RKO (cell line): ENCODE measurements at places on chromosomes 6 and 20.

DNA sequence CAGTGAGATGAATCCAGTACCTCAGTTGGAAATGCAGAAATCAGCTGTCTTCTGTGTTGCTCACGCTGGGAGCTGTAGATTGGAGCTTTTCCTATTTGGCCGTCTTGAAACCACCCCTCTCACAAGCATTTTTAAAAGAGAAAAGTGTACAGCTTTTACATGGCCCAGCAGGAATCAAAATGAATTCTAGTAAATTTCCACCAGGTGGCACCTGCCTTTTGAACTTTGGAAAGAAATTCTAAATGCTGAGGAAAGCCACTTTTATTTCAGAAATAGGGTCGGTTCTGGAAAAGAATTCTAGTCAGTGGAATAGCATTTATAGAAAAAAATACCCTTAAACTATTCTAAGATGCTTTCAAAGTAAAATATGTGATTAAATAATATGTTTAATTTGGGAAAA, 647.8 kb downstream of the CD109 start:
- DNase-seq, result peak; percentile 2

GRCh38 chr6:51182827-51183226, 364.2 kb downstream of the TFAP2B start:
- no peak for DNase-seq

DNA sequence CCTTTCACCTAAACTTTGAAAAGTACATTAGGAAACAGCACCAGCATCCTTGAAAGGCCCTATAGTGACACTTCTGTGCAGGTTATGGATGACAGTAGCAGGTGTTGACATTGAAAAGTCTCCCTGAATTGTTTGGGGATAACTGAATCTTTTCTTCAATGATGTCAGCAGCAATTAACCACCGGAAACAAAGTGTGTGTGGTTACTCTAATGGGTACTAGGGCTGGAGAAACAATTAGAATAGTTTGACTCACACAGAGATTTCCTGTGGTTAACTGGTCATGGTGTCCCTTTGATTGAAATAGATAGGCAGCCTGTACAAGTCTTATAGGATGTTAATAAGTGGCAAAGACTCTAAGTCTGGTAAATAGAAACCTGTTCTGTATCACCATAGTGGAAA, 189.1 kb downstream of the TBX18 start:
- peak; percentile 44 for DNase-seq

- peak; percentile 49 for DNase-seq
Measured at GRCh38 chr20:22617160-22617559, 32.8 kb upstream of the FOXA2 start.

DNA sequence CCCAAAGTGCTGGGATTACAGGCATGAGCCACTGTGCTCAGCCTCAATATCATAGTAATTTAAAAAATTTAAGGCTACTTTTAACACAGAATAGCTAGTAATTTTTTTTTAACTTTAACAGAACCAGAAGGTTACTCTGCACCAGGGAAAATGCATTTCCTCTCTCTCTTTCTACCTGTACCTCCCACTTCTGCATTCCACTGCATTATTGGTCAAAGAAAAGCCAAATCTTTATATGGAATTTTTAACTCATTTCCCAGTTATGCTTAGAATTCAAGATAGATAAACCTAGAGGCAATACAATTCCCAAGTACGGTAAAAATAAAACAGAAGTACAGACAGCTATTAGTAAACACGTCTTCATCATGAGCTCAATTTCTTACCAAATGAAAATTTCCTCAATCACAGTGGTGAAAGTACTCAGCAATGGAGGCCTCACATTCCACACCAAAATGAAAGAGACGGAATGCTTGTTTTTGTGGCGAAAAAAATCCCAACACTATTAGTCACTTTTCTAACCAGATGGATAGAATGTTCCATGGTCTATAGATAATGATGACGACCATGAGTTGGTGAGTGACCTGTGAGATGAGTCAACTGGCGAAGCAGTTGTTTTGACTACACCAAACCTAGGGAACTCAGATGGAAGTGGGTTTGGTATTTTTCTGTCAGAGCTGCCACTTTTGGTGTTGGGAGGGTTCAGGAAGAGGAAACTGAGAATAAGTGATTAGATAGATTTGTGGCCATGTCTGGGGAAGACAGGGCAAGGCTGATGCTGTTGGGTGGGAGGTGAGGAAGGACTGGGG, 104.7 kb upstream of the SGK1 start:
- peak; percentile 72 for DNase-seq

DNA sequence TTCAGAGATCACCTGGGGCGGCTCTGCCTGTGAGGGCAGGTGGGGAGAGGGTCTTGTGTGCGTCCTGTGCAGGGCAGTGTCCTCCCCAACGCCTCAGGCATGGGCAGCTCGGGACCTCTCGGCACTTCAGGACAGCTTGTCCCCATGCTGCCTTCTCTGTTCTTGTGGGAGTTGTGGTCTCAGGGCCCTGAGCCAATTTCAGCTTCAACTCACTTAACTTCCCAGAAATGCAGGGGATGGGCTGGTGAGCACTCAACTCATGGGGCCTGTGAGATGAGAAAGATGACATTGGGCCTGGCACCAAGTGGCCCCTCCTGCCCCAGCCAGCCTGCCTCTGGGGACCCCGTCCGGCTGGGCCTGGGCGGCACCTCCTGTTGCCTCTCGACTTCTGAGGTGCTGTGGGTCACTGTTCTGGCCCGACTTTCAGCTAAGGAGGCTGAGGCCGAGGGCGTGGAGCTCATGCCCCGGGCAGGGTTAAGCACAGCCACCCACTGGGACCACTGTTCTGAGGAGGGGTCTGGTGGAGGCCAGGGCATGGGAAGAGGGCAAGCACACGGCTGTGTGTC, 6.7 kb downstream of the RGS19 start:
- DNase-seq, result no peak

GRCh38 chr6:148693882-148694484, 52.8 kb upstream of the UST start:
- no peak for DNase-seq

DNA sequence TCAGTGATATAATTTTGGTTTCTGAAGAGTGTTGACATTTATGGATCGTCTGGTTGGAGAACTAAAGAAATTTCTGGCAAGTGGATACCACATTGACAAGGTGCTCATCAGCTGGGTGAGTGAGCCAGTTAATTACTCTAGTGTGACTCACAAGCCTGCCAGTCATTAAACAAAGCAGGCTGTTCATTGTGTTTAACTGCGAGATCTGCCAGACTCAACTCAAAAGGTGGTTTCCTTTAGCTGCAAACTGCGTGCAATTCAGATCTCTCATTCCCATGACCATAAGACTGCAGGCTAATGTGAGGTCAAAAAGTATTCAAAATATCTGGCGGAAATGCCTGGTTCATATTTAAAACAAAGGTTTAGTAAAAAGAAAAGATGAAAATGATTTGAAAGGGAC, 32.5 kb upstream of the IYD start:
- peak; percentile 68 for DNase-seq

GRCh38 chr6:87436435-87436834, 28.7 kb downstream of the CFAP206 start:
- DNase-seq, result peak; percentile 81

- DNase-seq, result no peak
Measured at GRCh38 chr20:21518292-21518991, 4.6 kb upstream of the NKX2-2 start.

- no peak for DNase-seq
Measured at GRCh38 chr6:36510365-36510764, 36.9 kb downstream of the STK38 start.

DNA sequence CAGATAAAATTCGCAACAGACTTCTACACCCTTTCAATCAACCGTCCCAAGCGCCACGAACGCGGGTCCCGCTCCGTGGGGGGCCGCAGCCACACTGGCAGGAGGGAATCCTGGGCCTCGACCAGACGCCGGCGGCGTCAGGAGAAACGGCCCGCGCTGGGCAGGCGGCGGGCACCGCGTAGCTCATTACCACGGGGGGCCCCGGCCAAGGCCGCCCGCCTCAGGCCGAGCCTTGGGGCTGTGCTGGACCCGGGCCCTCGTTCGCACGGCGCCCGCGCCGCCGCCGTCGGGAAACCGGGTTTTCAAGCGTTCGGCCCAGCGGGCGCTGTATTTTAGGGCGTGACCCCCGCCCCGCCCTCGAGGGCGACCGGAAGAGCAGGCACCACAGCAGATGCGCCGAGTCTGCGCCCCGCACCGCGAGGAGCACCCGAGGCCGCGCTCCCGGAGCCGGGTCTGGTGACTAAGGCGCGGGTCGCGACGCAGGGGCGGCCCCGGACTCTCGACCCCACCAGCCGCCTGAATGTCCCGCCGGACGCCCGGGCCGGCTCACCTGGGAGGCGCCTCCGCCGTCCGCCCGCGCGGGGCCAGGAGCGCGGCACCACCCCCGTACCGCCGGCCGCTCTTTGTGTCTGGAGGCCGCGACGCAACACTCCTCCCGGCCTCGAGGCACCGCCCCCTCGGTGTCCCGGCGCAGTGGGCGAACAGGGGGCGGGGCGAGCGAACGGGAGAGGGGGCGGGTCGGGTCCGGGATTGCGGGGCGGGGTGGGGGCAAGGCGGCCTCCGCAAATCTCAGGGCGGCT, at the start of gene NINL:
NINL (minus strand) TSS at position 627 of the 800 bp plus-strand sequence. CDS start 58,944 bp downstream, outside the sequence.
- DNase-seq, result peak; percentile 62

- DNase-seq, result no peak
Measured at GRCh38 chr20:17327185-17328148, 100.6 kb downstream of the PCSK2 start.

DNA sequence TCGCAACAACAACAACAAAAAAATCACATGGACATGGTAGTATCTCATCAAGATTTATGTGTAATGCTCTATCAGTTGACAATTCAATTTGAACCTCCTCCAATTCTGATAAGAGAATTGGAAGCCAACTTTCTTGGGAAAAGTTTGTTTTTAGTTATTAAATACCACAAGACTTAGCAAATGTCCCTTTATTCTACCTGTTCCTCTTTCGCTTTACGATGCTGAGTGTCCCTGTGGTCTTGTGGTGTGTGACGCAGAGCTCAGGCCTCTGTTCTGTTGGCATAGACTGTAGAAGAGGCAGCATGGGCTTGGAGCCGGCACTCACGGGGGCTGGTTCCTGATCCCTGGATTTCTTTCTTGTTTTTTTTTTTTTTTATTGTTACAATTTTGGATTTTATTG, 76.7 kb downstream of the PSMB1 start:
- no peak for DNase-seq
